ENCODE measurements at places on chromosomes 1 and 21.
A peak's percentile ranks its signal among the peaks of the same experiment; 100 is the strongest.

- DNase-seq = no peak
Measured at GRCh38 chr1:11772458-11772857, 10.5 kb downstream of the C1orf167 start.

- no peak for DNase-seq
Measured at GRCh38 chr1:157099633-157100009, at the start of gene ETV3L. Gene ETV3L, minus strand, starts transcription at chr1:157099808. Its CDS starts 285 bp downstream, at chr1:157099523.

DNA sequence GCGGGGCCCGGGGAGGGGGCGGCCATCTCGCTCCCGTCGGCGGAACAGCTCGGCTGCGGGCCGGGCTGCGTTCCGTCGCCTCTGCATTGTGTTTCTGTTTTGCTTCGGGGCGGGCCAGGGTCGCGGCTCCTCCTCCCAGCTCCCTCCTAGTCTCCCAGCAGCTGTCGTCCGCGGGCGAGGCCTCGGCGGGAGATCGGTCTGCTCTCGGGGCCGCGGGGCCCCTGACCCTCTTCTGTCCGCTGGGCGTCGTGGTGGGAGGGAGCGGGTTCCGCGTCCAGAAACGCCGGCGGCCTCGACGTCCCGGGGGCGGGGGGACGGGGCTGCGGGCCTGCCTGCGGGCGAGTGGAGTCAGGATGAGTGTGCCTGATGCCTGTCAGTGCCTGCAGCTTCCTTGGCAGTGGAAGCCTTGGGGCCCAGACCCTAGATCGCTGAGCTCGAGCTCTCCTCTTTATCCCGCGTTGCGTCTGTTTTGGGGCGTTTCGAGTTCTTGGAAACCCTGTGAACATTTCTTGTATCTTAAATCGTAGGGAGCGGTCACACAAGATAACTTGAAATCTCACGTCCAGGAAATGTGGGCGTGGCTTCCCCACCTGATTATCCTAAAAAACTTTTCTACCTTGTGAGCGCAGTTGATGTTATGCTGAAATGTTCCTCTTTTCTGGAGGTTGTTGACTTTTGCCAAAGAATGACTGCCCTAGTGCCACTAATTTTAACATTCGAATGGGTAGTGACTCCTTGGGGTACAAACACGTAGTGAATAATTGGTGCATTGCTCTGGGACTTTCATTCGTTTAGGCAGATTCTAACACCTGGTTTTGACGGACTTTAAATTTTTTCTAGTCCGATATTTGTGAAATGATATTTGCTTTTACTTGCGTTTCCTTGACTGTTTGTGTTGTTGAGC, 676 bp downstream of the MORC3 start:
- peak; percentile 66 for DNase-seq

- no peak for DNase-seq
Measured at GRCh38 chr1:110945626-110946025, 18.1 kb downstream of the LRIF1 start.

DNA sequence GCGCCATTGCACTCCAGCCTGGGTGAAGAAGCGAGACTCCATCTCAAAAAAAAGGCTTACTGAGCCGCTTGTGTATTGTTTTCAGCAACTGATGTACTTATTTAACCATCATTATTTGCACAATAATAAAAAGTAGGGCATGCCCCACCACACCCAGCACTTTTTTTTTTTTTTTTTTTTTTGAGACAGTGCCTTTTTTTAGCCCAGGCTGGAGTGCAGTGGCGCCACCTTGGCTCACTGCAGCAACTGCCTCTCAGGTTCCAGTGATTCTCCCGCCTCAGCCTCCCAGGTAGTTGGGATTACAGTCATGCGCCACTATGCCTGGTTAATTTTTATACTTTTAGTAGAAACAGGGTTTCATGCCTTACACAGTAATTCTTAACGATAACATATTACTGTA, 12.2 kb upstream of the TRNAU1AP start:
- DNase-seq = no peak

DNA sequence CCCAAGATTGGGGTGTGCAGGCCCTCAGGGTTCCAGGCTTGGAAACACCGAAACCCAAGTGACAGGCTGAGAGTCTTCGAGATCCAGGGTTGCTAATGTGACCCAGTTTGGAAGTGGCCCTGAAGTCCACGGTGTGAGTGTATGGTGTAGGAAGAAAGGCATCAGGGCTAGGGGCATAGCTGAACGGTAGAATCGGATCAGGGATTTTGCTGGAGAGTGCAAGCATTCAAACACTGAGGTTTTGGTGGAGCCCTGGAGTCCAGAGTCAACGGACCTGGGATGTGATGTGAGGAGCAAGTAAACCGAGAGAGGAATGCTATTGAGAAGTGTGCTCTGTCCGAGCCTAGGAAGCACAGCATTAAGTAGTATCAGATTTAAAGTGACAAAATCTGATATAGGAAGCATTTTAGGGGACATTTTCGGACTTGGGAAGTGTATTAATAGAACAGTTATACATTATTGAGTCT, 958 bp downstream of the NFYC start:
- DNase-seq = peak; percentile 59

- no peak for DNase-seq
Measured at GRCh38 chr1:23868557-23869016, 497 bp upstream of the FUCA1 start.

DNA sequence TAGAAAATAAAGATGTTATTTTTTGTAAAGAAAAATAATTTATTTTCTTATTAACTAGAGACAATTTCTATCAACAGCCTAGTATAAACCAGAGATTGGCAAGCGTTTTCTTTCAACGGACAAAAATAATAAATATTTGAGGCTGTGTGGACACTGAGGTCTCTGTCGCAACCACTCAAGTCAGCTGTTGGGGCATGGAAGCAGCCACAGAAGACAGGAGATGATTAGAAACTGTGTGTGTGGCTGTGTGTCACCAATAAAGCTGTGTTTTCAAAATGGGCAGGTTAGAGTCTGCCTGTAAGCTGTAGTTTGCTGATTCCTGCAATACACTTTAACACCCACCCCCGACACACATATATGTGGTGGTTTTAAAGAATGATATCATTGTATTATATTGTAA, 200.6 kb upstream of the HMCN1 start:
- no peak for DNase-seq

- DNase-seq = no peak
Measured at GRCh38 chr1:161083748-161084596, 5.4 kb downstream of the NECTIN4 start.

GRCh38 chr1:165452336-165453130, 7.6 kb upstream of the RXRG start:
- no peak for DNase-seq

- DNase-seq = no peak
Measured at GRCh38 chr1:15684468-15685291, 560 bp downstream of the PLEKHM2 start.

DNA sequence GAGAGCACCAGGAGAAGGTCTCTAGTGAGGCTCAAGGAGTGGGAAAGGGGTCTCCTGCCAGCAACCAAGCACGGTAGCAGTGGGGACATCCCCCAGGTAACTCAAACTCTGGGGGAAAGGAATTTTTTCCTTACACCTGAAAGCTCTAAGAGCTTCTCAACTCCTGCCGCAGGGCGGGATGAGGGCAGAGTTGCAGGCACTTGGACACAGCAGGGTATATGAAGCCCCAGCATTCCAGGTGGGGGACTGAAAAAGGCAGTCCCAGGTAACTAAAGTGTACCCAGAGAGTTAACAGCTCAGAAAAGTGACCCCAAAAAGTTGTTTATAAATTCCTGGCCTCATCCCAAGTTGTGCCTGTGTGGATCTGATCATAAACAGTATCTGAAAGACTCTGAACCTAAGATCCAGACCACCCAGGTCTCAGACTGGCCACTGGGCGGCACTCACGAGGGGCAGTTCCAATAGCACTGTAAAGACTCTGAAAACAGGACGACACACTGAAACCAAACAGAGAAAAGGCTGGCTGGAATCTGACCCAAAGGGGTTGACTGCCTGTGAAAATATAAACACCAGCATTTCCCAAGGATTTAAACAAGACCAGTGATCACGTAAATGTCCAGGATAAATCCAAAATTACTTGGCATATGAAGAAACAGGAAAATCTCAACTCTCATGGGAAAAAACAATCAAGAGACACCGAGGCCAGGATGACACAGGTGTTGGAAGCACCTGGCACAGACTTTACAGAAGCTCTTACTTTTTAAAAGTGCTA, 47.5 kb downstream of the HSF2BP start:
- DNase-seq = peak; percentile 86

GRCh38 chr1:46530791-46531409, 20.5 kb downstream of the KNCN start:
- no peak for DNase-seq

DNA sequence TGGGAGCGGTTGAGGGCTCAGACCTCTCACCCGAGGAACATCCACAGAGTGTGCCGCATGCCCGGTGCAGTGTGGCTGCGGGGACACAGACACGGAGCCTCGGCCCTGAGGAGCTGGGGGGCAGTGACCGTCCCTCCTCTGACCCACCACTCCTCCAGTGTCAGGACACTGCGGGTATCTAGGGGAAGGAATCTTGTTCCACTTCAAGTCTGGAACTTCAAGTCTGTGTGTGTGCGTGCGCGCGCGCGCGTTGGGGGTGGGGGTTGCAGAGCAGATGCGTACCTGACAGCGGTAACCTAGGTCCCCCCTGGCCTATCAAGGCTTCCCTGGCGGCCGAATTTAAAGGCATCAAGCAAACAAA, 17.3 kb downstream of the PCSK9 start:
- DNase-seq = no peak

DNA sequence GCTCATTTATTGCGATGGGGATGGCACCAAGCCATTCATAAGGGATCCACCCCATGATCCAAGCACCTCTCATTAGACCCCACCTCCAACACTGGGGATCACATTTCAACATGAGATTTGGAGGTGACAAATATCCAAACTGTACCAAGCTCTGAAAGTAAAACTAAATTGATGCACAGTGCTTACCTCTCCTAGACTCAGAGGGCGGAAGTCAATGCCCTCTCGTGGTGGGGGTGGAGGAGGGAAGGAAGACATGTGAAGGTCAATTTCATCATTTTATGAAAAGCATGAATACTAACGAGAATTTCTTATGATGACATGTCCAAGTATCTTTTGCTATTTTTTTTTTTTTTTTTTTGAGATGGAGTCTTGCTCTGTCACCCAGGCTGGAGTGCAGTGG, 120.0 kb downstream of the PGBD5 start:
- DNase-seq = no peak

DNA sequence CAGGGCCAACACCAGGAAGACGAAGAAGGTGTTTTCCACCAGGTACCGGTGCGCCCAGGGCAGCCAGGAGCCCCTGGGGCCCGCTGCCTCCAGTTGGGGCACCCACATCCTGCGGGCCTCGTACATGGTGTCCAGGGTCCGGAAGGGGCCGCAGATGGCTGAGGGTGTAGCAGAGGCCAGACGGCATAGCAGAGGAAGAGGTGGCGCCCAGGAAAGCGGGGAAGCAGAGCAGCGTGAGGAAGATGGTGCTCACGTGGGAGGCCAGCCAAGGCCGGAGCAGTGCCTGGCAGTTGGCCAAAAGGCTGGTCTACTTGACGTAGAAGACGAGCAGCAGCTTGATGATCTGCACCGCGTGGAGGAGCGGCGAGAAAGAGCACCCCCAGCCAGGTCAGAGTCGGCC, 40.4 kb downstream of the ZNF691 start:
- no peak for DNase-seq

DNA sequence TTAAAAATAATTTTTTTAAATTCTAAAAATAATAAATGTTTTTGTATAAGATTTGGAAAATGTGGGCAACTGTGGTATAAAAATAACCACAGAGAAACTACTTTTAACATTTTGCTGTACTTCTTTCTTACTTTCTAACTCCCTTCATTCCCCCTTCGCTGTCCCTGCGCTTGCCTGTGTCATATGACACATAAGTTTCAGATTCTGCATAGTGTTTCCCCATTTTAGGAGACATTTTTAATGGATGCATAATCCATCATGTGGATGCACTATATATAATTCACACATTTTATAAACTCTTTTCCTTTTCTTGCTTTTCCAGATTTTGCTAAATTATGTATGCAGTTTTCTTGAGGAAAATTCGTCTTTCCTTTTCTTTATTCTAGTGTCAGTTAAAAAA, 16.3 kb downstream of the ATG4C start:
- DNase-seq = no peak

- DNase-seq = no peak
Measured at GRCh38 chr1:1914101-1914970, 724 bp upstream of the CALML6 start.

DNA sequence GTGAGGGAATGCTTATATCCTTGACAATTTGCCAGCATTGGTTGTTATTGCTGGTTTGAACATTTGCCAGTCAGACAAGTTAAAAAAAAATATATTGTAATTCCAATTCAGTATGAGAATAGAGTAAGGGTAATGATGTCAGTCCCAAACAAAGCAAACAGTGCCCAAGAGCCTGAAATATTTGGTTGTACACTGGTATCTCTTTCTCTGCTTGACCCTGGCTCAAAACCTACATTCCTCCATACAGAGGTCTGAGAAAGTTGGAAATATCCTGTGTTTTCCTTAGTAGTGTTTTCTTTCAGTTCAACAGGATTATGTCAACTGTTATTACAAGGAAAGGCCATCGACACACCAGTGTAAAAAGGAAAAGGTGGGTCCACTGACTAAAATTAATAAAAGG, 145.6 kb downstream of the MRPL39 start:
- no peak for DNase-seq

GRCh38 chr1:6645018-6645417, 20.4 kb downstream of the THAP3 start:
- DNase-seq = no peak

- no peak for DNase-seq
Measured at GRCh38 chr1:44318097-44319088, 36.7 kb downstream of the ERI3 start.

DNA sequence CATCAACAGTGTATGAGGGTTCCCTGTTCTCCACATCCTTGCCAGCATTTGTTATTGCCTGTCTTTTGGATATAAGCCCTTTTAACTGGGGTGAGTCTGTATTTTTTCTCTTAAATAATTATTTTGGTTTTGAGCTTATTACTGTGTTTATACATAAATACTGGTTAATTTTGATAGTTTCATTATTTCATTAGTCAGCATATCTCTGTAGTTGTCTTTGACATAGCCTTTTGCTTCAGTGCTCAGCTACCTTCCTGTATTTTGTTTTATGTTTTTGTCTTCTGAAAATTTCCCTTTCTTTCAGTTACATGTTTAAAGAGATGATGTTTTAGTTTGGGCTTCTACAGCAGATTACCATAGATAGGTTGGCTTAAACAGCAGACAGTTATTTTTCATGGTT, 138.1 kb downstream of the XPR1 start:
- DNase-seq = no peak

- no peak for DNase-seq
Measured at GRCh38 chr1:40313329-40313957, 3.6 kb downstream of the COL9A2 start.

DNA sequence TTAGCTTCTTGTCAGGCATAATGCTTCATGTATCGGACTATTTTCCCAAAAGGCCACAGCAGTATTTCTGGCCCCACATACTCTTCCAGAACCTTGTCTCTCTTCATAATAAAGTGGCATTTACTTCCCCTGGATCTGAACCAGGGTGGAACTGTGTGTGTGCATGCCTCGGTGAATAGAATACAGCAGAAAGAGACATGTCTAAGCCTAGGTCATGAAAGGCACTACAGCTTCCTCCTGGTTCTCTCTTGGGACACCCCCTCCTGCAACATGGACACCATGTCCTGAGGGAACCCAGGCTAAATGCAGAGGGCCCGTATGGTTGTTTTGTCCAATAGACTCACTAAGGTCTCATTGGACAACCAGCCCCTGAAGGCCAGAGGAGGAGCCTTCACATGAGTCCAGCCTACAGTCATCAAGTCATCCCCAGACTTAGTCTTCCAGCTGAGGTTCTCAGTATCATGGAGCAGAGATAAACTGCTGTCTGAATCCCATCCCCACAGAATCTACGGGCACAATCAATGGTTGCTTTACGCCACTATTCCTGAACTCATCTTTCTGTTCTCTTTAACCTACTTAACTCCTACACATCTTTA, 35.0 kb downstream of the USP24 start:
- DNase-seq = no peak

- no peak for DNase-seq
Measured at GRCh38 chr1:243940451-243940850, 90.4 kb upstream of the AKT3 start.

Measured in right atrium auricular region (tissue), 2 donors.